Stimulated activated CD4-positive, alpha-beta T cell treated with anti-CD3 and anti-CD28 coated beads, Interleukin-1b, Interleukin-23, amount 100 ng/mL, for 24 hours (primary cell): ENCODE measurements at places on chromosomes 12 and 14.

- no peak for DNase-seq
These were observed 16.7 kb downstream of the EPS8 start for GRCh38 chr12:15772405-15773018.

DNA sequence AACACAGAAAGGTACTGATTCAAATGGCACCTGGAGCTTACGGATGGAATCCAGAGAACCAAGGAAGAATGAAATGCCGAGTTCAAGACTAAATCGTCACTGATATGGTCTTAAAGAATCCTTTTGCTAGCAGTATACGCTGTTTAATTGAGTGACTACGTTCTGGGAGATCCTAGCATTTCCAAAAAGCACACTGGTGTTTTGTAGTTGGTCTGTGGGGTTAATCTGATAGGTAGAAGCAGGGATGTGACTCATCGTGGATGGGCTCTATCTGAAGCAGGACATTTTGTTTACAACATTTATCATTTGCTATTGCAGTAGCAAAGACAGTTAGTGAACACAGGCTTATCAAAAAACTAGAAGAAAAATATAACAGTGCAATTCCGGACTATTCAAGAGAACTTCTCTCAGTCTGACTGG lies 169.2 kb upstream of the HMGA2 start:
- no peak for DNase-seq

DNA sequence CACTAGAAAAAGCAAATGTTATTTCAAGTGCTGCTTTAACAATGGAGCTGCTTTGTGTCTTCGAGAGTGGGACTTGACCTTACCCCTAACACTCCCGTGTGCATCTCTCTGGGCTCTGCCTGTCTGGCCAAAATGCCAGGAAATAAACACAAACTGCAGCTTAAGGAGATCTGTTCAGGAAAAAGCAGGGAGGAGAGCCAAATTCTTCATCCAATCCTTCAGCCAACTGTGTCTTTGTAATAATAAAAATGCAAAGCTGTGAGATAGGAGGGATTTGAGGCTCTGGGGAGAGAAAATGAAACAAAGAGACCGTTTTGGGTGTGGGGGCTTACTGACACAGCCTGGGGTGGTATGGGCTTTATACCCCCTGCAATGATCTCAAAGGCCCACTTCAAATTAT lies 85.8 kb upstream of the WSCD2 start:
- no peak for DNase-seq

- DNase-seq: no peak
These were observed 142.6 kb upstream of the PDZRN4 start for GRCh38 chr12:41045509-41045908.

- DNase-seq: no peak
These were observed 45.3 kb downstream of the R3HDM2 start for GRCh38 chr12:57385586-57385985.

DNA sequence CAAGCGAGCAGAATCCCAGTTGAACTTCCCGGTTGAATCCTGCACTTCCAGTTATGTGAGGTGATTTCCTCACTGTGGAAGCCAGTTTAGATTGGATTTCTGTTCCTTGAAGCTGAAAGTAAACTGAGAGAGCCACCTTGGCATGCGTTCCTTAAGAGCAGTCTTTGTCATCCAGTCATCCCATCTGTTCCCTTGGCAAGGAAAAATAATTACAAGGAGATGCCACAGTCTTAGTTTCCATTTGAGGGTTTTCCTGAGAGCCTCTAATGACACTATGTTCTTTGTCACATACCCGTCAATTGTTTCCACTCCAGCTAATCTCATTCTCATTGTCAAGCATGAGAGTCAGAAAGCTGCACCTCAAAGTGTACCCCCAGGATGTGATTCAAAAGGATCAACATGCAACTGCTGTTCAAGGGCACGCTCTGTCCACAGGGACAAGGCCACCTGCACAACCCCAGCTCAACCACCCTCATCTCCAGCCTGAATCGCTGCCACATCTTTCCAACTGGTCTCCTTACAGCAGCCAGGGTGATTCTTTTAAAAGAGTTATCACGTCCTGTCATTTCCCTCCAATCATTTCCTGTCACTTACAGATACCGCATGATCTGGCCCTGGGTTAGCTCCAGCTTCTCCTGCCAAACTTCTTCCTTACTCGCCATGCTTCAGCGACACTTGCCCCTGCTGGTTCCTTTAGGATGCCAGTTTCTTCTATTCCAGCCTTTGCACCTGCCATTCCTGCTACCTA lies 18.0 kb upstream of the TCP11L2 start:
- no peak for DNase-seq

GRCh38 chr12:49693931-49694444 lies 13.2 kb downstream of the FMNL3 start:
- DNase-seq: no peak

DNA sequence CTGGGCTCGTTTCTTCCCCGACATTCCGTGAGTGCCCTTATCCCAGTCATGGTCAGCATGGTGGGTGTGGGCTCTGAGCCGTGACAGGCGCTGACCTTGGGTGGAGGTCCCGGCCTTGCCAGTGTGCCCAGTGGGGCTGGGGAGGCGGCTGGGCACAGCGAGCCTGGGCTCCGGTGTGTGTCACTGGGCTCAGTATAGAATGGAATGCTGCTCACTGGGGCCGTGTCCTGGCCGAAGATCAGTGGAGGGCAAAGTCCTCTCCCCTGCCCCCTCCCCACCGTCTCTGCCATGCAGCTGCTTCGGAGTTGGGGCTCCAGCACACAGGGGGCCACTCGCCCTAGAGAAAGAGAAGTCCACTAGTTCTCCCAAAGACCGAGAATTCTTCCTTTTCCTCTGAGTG lies 164.4 kb downstream of the TSPAN9 start:
- no peak for DNase-seq

DNA sequence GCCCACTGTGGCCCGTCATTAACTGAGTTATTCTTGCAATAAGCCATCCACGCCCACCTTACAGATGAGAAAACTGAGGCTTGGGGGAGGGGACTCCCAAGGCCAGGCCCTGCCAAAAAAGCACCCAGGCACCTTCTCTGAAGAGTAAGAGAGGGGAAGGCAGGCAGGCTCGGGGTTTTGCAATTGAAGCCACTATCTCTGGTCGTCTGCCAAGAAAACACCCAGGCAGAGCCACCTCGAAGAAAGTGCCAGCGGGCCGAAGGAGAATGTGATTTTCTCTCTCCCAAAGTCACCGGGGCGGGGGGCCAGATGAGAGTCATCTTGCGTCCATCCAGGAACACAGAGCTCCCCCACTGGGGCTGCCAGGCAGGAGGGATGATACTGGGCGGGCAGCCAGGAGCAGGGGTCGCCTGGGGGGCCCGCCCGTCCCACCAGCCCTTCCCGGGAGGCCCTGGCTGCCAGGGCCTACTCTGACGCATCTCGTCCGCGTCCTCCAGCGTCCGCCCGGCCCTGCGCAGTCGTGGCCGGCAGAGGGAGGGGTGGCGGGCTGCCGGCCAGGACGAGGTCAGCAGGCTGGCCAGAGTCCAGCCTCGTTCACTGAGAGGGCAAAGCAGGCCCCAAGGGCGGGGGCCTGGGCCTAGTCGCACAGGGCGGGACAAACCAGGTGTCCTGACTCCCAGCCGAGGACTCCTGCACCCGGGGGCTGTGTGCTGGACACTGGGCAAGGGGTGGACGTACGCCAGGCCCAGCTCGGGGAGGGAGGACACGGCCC lies 74.3 kb downstream of the RFLNA start:
- no peak for DNase-seq
